NCI-H69 (cell line): ENCODE measurements at places on chromosomes 5 and 9.
A peak's percentile ranks its signal among the peaks of the same experiment; 100 is the strongest.

GRCh38 chr9:113559834-113560800, 96.6 kb downstream of the RGS3 start:
- no peak for DNase-seq

GRCh38 chr5:171850324-171850947, 64.8 kb downstream of the SMIM23 start:
- DNase-seq = peak; percentile 32

DNA sequence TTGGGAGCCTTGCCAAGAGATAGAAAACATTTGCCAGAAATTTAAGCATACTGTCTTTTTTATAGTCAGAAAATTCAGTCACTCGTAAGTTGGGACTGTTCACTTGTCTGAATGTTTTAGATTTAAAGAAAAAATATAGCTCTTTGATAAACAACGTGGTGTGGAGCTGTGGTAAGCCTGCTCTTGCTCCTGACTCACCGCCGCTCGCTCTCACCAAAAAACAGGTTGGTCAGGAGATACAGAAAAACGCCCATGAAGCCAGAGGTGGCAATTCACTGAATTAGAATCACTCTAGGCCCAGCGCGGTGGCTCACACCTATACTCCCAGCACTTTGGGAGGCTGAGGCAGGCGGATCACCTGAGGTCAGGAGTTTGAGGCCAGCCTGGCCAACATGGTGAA, 6.2 kb downstream of the LNPEP start:
- DNase-seq = no peak

- DNase-seq = no peak
These were observed 280.3 kb downstream of the DRD1 start for GRCh38 chr5:175163586-175164275.

- no peak for DNase-seq
These were observed 513.0 kb downstream of the TMEM38B start for GRCh38 chr9:106207298-106207697.

DNA sequence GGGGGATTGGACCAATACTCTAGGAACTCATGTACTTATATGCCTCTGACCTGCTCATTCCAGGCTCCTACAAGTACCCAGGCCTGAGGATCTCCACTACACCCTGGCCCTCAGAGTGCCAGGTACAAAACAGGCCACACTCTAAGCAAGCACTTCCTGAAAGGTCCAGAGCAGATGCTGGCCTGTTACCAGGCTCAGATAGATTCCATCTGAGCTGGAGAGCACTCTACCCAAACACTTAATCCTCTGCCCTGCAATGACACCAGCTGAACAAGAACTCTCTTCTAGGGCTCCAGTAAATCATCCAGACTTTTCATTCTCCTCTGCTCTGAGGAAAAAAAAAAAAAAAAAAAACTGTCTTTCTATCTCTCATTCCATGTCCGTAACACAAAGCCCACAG, 2.9 kb downstream of the P4HA2 start:
- DNase-seq = no peak
